ENCODE measurements at places on chromosomes 13 and 19.
A peak's percentile ranks its signal among the peaks of the same experiment; 100 is the strongest.

DNA sequence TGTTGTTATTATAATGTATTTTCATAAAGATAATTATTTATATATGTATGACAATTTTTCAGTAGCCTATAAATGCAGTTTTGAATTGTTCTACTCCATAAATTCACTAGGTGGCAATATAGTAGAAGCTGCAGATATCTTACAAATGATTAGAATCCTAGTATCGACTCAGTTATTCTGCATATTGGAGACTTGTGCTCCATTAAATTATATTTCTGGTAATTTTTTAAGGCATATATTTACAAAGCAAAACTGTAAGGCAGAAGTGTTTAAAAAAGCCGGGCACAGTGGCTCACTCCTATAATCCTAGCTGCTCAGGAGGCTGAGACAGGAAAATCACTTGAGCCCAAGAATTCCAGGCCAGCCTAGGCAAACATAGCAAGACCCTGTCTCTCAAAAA lies 58.7 kb downstream of the DPY19L3 start:
- H3K4me1 ChIP-seq, result no peaks in the 10 kb centered on the region
- DNase-seq, result no peak
- H3K4me3 ChIP-seq, result no peak overlapping the region
- H3K27me3 ChIP-seq, result no peaks in the 10 kb centered on the region

DNA sequence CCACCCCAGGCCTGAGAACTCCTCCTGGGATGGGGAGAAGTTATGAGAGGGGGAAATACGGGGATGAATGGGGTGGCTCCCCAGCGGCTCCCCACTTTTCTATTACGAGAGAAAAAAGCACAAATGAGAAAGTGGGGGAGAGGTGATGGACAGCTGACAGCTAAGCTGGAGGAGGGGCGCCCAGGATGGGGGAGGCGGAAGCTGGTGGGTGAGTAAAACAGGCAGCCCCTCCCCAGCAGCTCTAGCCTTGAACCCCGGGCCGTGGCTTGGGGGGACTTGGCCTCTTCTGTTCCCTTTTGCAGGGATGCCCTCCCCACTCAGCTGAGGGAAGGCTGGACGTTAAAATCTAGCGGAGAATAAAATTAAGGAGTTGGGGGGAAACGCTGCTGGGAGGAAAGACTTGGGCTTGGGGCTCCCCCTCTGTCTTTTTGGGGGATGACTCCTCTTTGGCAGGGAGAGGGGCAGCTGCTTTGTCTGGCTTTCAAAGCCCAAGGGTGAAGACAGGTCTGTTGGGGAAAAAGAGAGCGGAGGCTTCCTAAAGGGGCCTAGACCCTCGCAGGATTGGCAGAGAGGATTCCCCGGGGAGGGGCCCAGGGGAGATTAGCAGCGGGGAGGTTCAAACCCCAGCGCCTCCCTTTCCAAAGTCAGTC lies 1.4 kb upstream of the SAMD1 start:
- no peak for DNase-seq
- peak overlapping the region; percentile 78 for H3K4me3 ChIP-seq
- H3K36me3 ChIP-seq, result peaks cover 34% of the 10 kb centered on the region
- no peaks in the 10 kb centered on the region for H3K27me3 ChIP-seq
- no peaks in the 10 kb centered on the region for H3K4me1 ChIP-seq

- H3K4me1 ChIP-seq, result no peaks in the 10 kb centered on the region
- H3K27ac ChIP-seq, result no peak overlapping the region
- H3K27me3 ChIP-seq, result no peaks in the 10 kb centered on the region
- H3K36me3 ChIP-seq, result peaks cover 3% of the 10 kb centered on the region
- H3K4me3 ChIP-seq, result no peak overlapping the region
- DNase-seq, result no peak
Observed at GRCh38 chr13:105353654-105354053, 1181.8 kb downstream of the EFNB2 start.

DNA sequence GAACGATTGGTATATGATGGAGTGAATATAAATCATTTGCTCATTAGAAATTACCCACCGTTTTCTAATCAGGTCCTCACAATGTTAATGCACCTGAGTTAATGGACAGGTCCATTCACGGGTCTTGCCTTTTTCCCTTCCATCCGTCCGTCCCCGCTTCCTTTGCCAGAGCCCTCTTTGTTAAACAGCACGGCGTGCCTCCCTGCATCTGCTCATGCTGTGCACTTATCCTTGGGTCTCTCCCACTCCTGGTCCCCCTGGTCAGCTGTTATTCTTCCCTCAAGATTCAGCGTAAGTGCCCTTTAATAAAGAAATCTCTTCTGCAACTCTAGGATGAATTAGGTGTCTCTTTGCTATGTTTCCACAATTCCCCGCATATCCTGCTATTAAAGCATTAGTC lies 324.5 kb downstream of the DNAJC15 start:
- H3K27ac ChIP-seq, result no peak overlapping the region
- no peak overlapping the region for H3K4me3 ChIP-seq
- no peaks in the 10 kb centered on the region for H3K27me3 ChIP-seq
- no peak for DNase-seq

DNA sequence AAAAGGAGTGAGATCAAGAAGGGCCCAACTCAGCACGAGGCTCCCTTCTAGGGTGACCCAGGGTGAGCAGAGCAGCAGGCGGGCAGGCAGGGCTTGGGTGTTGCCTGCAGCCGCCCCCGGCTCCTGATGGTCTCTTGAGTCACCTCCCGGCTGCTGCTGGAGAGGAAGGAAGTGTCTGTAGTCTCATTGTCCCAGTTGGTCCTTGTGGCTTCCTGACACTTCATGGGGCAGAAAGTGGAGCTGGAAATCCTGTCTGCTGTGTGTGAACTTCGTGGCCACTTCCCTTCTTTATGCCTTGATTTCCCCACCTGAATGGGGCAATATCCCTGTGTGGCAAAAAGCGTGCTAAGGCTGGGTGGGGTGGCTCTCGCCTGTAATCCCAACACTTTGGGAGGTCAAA lies 2.5 kb downstream of the MAP1S start:
- peaks cover 7% of the 10 kb centered on the region for H3K4me1 ChIP-seq
- no peaks in the 10 kb centered on the region for H3K27me3 ChIP-seq
- H3K36me3 ChIP-seq, result peaks cover 43% of the 10 kb centered on the region
- no peak overlapping the region for H3K27ac ChIP-seq
- no peak for DNase-seq
- H3K4me3 ChIP-seq, result peak overlapping the region; percentile 85

DNA sequence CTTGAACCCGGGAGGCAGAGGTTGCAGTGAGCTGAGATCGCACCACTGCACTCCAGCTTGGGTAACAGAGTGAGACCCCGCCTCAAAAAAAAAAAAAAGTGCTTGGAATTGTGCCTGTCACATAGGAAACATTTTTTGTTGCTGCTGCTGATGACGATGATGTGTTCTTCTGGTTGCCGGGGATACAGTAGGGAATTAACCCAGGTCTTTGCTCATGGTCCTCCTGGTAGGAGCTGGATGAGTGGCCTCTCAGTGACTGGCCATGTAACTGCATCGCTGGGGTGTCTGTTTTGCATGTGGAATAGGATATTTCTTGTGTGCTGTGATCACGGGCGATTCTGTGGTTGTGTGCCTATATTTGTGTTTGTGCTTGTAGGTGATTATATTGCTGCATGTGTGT lies 4.7 kb upstream of the CNFN start:
- no peak for DNase-seq
- no peak overlapping the region for H3K4me3 ChIP-seq
- H3K27ac ChIP-seq, result no peak overlapping the region
- H3K36me3 ChIP-seq, result peaks cover 2% of the 10 kb centered on the region

- no peaks in the 10 kb centered on the region for H3K27me3 ChIP-seq
- peaks cover 4% of the 10 kb centered on the region for H3K4me1 ChIP-seq
- H3K4me3 ChIP-seq, result no peak overlapping the region
- H3K36me3 ChIP-seq, result peaks cover 50% of the 10 kb centered on the region
- no peak for DNase-seq
Observed at GRCh38 chr19:47352095-47352494, 3.0 kb downstream of the DHX34 start.

DNA sequence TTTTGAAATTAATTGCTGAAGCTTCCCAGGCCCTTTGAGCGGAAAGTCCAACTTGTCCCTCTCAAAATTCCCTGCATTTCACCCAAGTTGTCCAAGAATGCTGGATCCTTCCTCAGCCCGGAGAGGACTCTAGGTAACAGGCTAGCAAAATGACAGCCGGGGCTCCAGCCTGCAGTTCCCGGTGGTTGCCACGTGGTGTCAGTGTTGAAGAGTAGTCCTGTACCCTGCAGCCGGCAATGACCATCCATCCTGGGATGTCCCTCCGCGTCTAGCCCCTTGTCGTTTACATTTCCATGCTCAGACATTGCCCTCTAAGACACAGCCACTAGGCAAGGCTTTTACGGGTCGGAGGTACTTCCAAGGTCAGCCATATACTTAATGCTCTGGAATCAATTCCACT lies 31.4 kb upstream of the MTIF3 start:
- no peaks in the 10 kb centered on the region for H3K27me3 ChIP-seq
- peak; percentile 88 for DNase-seq
- no peaks in the 10 kb centered on the region for H3K36me3 ChIP-seq
- no peaks in the 10 kb centered on the region for H3K4me1 ChIP-seq
- H3K27ac ChIP-seq, result no peak overlapping the region

DNA sequence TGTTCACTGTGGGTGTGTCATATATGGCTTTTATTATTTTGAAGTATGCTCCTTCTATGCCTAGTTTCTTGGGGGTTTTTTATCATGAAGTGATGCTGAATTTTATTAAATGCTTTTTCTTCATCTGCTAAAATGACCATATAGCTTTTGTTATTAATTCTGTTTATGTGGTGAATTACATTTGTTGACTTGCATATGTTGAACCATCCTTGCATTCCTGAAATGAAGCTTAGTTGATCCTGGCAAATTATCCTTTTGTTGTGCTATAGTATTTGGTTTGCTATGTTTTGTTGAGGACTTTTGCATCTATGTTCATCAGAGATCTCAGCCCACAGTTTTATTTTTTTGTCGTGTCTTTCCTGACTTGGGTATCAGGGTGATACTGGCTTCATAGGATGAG lies 12.1 kb downstream of the GPC6 start:
- peaks cover 22% of the 10 kb centered on the region for H3K36me3 ChIP-seq
- H3K27ac ChIP-seq, result no peak overlapping the region
- no peak for DNase-seq
- H3K27me3 ChIP-seq, result no peaks in the 10 kb centered on the region

GRCh38 chr19:50657712-50658440 lies 8.6 kb downstream of the C19orf81 start:
- no peaks in the 10 kb centered on the region for H3K27me3 ChIP-seq
- H3K4me3 ChIP-seq, result peak overlapping the region; percentile 94
- H3K27ac ChIP-seq, result no peak overlapping the region
- H3K36me3 ChIP-seq, result peaks cover 10% of the 10 kb centered on the region
- peak; percentile 100 for DNase-seq
- no peaks in the 10 kb centered on the region for H3K4me1 ChIP-seq

DNA sequence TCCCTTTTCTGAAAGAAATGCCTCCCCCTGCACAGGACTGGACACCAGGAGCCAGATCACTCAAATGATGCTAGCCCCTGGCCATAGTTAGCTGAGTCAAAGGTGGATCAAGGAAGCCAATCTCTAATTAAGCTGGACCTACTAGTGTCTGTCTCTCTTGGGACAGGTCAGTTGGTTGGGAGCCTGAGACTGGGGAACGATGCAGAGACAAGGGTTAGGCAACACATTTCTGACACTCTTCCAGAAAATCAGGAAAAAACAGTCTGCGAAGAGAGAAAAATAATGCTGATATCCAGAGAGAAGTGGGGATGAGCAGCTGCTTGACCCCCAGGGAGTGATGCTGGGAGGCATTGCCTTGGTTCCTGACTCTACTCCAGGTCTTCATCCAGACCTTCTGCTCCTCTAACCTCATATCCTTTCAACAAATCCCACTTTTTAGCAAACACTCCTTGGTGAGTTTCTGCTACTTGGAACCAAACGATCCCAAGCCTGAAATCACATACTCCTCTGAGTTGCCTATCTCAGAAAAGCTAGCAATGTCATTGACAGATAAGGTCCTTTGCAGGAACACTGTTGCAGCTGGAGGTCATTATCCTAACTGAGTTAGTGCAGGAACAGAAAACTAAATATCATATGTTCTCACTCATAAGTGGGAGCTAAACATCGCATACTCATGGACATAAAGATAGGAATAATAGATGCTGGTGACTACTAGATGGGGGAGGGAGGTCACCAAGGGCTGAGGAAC lies 369.7 kb downstream of the COG6 start:
- H3K4me3 ChIP-seq, result no peak overlapping the region
- H3K4me1 ChIP-seq, result no peaks in the 10 kb centered on the region
- H3K36me3 ChIP-seq, result no peaks in the 10 kb centered on the region

Data from H9 (cell line).